Coronary artery (tissue), 2 donors: ENCODE measurements at places on chromosomes 13 and 19.

DNA sequence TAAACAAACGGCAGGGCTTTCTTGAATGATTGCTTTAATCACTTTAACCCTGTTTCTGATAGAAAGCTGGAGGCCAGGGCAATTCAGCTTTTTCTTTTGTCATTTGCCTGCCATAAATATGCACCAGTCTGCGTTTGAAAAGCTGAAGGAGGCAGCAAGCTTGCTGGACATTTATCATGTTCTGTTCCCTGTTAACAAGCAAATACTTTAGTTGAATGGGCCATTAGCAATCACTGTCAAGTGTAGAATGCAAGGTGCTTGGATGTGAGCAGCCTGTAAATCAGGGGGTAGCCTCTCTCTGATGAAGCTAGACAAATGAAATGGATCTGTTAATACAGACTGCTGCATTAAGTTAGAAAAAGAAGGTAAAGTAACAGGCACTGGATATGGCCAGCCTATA, 7.6 kb downstream of the EFNB2 start:
- no peak for DNase-seq

- DNase-seq, result no peak
Observed at GRCh38 chr19:33434886-33435705, 61.6 kb downstream of the CEBPG start.

- DNase-seq, result no peak
Observed at GRCh38 chr13:36519432-36519831, 87.1 kb downstream of the CCNA1 start.

DNA sequence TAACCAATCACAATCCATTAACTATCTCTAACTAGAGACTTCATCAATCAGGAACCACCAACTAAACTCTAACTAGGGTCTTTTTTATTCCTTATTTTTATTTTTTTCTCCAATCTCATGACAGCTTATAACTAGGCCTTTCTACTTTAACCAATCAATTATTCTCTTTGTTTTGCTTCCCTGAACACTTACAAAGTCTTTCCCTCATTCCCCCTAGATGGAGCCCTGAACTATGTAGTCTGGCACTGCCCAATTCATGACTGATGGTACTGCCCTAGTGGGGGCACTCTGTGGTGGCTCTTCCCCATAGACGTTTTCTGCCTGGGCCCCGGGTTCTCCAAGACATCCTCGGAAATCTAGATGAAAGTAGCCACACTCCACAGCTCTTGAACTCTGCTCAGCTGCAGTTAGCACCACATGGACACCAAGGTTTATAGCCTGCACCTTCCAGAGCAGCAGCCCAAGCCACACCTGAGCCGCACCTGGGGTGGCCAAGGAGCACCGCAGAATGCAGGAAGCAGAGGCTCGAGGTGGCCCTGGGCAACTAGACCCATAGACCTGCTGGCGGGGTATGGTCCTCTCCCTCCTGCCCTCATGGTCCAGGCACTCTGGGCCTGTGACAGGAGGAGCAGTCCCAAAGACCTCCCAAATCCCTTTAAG, 6.6 kb downstream of the ATP7B start:
- DNase-seq, result no peak

DNA sequence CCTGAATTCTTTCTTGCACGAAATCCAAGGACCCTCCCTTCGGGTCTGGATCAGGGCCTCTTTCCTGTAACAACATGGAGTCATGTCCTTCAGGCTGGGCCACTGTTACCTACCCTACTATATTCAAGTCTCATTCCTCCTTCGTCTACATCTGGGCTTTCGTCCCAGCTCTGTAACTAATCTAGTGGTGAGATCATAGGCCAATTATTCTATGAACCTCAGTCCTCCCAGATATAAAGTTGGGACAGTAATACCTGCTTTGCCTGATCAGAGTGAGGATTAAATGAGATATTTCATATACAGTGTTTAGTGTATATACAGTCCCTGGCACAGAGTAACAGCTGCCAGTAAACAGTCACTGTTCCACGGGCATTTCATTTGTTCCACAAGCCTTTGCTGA, 48.3 kb upstream of the ATP12A start:
- no peak for DNase-seq
